ENCODE measurements at places on chromosomes 12 and 14.

DNA sequence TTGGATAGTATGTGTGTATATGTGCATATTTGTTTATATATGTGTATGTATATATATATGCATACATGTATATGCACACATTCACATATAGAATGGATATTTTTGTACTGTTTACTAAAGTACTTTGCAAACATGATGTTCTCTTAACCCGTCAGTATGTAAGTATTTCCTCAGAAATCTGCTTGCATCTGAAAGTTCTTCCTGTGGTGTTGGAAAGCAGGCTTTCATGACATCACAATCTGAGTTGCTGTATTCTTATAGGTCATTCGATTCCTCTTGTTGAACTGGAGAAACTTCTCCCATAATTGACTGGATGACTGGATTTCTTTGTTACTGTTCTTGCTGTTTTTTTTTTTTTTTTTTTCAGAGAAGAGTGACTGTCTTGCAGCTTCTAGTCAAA lies 29.1 kb downstream of the GABARAPL1 start:
- no peak for DNase-seq

DNA sequence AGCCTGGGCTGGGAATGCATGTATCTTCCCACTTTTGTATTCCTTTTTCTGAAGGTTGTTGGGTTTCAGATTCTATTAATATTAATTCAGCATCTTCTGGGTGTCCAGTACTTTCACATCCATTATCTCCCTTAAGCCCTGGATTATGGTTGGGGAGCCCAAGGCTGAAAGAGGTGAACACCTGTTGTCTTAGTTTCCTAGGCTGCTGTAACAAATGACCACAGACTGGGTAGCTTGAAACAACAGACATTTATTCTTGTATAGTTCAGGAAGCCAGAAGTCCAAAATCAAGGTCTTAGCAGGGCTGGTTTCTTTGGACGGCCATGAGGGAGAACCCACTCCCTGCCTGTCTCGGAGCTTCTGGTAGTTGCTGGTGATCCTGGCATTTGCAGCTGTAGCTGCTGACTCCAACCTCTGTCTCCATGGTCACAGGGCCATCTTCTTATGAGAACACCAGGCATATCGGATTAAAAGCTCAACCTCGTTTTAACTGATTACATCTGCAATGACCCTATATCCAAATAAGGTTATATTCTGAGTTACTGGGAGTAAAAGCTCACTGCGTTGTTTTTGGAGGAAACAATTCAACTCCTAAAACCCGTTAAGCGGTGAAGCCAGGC lies 68.2 kb upstream of the CLMN start:
- no peak for DNase-seq

DNA sequence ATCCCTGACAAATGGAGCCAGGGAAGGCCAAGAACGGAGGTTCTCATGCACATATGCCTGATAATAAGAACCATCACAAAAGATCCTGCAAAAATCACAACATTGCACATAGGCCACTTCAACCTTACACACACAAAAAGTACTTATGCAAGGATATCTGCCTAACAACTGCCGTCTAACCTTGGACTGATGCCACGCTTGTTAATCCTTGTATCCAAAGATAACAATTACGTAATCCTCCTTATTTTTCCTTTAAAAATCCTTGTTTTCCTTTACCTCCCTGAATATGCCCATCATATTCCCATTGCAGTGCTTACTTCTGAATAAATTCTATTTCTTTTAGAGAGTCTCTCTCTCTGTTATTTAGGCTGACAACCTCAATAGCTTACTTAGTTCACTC lies 59.5 kb downstream of the TMEM116 start:
- no peak for DNase-seq

- no peak for DNase-seq
Observed at GRCh38 chr12:128116537-128116936, 150.4 kb upstream of the TMEM132C start.

DNA sequence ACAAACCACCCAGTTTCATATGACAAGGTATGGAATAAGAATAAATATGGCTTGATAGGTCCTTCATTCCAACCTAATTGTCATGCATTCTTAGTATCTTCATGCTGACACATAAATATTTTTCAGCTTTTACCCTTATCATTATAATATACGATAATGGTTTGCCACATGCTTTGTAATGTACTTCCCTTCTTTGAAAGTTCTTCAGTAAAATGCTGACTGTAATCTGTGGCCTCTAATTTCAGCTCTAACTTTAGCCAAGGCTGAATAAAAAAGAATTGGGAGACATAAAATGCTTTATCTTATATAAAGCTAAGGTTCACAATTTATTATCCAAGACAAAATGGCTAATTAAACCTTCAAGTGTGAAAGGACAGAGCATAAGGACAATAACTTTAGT lies 2.6 kb upstream of the MAP4K5 start:
- no peak for DNase-seq

GRCh38 chr12:129404556-129404955 lies 499.3 kb downstream of the TMEM132D start:
- no peak for DNase-seq

Measured in HT-29 (cell line).